NCI-H1694 treated with DMSO at 0.1 percent for 48 hours (cell line): ENCODE measurements at places on chromosomes 6 and 20.

- DNase-seq, result no peak
Observed at GRCh38 chr6:79146421-79146820, 68.4 kb upstream of the PHIP start.

- no peak for DNase-seq
Observed at GRCh38 chr6:108364470-108364869, 69.6 kb downstream of the AFG1L start.

GRCh38 chr20:51487565-51488268 lies 54.8 kb downstream of the NFATC2 start:
- no peak for DNase-seq

DNA sequence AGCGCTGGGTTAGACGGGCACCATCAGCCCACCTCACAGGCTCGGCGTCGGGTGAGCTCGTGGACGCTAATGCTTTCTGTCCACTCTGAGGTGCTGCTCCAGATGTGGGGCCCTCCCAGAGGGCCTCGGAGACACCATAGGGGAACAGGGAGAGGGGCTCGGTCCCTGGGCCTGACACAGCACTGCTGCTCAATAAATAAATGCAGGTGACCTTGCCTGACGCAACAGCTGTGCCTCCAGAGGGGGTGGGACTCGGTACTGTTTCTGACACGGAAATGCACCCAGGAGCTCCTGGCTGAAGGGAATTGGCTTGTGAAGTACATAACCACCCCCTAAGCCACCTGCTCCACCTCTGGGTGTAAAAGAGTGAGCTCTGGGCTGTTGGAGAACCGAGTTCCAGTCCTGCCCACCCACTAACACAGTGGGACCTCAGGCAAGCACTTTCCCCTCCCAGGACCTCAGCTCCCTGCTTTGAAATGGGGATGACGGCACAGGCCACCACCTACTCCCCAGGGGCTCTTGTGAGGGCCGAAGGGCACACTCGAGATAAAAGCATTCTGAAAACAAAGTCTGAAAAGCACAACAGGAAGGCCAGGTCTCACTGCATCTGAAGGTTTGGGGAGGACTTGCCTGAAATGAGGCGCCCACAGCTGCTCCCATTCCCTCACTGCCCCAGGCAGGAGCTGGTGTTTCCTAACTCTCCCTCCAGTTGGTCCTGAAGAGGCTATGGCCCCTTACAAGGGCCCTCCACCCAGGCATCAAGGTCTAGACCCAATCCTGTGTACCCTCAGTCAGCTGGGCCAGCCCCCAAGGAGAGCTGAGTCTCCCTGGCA lies 6.7 kb downstream of the KCNK15 start:
- DNase-seq, result no peak

- DNase-seq, result no peak
Observed at GRCh38 chr6:169362501-169363121, 109.0 kb upstream of the THBS2 start.

DNA sequence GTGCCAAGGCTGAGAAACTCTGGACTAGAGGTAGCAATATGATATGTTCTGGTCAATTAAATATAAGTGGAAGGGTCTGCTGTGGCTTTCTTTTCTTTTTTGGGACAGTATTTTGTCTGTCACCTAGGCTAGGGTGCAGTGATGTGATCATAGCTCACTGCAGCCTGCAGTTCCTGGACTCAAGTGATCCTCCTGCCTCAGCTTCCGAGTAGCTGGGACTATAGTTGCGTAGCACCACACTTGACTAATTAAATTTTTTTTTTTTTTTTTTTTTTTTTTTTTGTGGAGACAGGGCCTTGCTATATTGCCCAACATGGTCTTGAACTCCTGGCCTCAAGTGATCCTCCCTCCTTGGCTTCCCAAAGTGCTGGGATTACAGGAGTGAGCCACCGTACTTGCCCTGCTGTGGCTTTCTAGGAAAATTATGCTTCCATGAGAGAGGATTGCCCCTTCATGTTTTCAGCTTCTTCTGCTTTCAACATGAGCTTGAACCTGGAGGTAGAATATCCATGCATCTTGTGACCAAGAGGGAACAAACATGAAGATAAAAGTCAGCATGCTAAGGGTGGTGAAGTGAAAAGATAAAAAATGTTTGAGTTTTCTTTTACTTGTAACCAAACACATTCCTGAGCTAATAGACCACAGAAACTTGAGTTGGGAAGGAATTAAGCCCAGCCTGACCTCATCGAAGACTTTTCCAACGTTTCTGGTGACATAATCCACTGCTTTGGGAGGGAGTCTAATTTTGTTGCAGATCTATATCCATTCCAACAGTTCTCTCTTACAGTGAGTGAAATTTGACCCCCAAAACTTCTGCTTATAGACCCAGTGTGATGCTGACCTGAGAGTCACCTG lies 75.1 kb downstream of the CARMIL1 start:
- DNase-seq, result no peak

- peak; percentile 62 for DNase-seq
Observed at GRCh38 chr6:15244620-15245360, 1.1 kb upstream of the JARID2 start.

DNA sequence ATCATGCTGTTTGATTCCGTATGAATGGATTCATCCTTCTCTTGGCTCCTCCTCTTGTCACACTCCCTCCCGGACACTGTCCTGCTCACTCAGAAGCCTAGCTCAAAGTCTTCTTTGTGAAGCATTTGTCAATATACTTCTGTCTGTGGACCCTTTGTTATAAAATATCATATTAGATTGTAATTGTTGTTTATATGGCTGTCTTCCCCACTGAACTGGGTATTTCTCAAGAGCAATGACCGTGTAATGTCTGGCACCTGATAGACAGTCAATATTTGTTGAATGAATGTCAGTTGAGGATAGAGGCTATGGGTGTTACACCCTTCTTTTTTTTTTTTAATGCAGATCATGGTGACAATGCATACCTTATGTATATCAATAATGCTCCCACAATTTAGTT lies 335.3 kb downstream of the SOX4 start:
- no peak for DNase-seq

GRCh38 chr6:69265706-69266105 lies 531.1 kb downstream of the LMBRD1 start:
- DNase-seq, result no peak

- DNase-seq, result no peak
Observed at GRCh38 chr20:4901031-4901818, 100.1 kb downstream of the SLC23A2 start.

- no peak for DNase-seq
Observed at GRCh38 chr6:35610830-35611229, 77.9 kb downstream of the FKBP5 start.

DNA sequence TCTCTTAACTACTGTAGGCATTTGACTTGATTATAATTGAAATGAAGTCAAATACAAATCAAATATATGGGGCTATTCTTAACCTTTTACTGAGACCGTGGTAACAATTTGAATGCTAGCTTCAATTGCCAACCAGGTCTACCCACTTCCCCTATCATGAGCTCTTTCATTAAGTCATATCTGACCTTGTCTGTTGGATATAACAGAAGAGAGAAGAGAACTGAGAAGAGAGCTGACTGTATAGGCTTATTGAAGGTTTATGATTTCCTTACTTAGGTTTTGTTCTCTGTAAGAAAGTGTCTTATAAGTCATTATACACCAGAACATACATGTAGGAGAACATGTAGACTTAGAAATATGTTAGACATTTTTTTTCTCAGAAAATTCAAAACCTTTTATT lies 549.4 kb downstream of the COL12A1 start:
- no peak for DNase-seq

GRCh38 chr6:148103436-148103835 lies 239.2 kb upstream of the SASH1 start:
- no peak for DNase-seq

DNA sequence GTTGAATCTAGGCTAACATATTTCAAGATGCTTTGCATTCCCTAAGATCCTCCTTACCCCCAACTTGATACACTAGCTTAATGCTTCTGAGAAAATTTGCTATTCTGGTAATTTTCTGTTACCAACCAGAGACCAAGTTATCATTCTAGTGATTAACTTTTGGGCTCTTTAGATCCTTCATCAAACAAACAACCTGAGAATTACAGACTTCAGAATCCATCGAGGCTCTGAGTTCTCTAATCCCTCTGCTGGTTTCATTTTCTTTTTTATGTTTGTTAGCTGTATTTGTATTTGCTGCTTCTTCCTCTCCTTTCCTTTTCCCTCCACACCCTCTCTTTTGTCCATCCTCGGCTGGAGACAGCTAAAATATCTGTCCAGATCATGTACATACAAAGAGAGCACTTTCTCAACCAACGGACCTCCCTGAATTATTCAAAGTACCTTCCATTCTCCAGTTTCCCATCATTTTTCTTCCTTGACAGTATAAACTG lies 98.7 kb upstream of the RIPOR2 start:
- DNase-seq, result no peak

- no peak for DNase-seq
Observed at GRCh38 chr6:109241199-109241598, 141.1 kb downstream of the CD164 start.

- peak; percentile 93 for DNase-seq
Observed at GRCh38 chr6:140956571-140957369, 1176.0 kb upstream of the GJE1 start.

GRCh38 chr20:1302685-1303541 lies 26.0 kb downstream of the SDCBP2 start:
- DNase-seq, result peak; percentile 13

DNA sequence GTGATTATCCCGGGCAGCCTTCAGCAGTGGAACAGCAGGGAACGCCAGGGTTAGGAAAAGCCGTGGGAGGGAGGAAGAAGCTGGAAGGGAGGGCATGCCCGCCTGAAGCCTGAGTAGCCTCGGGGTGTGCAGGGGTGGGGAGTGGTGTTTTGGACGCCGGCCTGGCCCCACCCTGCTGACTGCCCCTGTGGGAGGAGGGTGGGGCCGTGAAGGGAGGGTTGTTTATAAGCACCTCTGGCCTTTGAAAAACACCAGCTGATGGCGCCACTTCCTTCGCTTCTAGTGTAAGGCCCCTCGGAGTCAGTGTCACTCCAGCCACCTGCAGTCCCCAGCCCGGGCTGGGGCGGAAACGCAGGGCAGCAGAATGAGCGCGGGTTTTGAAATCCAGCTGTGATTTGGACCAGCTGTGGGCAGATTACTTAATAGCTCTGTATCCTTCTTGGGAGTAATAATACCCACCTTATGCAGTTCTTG lies 52.8 kb upstream of the BMP6 start:
- no peak for DNase-seq

GRCh38 chr6:132929141-132929540 lies 114.8 kb downstream of the RPS12 start:
- DNase-seq, result no peak

DNA sequence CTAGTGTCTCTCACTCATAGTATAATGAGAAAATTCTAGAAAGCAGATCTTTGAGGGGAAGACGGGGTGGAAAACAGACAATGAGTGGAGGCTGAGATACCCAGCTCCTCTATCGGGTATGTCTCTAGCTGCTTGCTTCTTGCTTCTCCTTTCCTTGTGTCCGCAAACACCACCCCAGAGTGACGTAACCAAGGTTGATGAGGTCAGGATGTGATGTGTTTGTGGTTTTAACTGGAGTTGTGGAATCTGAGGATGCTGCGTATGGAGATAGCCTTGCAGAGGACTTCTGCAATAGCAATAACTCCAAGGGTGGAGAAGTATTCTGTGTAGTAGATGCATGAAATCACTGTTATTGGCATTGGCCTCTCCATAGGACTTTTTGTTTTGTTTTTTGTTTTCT lies 132.7 kb upstream of the IFNGR1 start:
- DNase-seq, result no peak

GRCh38 chr6:25703005-25703404 lies 51.0 kb downstream of the SCGN start:
- DNase-seq, result no peak

- DNase-seq, result no peak
Observed at GRCh38 chr6:30130179-30130679, 5.7 kb upstream of the TRIM40 start.

DNA sequence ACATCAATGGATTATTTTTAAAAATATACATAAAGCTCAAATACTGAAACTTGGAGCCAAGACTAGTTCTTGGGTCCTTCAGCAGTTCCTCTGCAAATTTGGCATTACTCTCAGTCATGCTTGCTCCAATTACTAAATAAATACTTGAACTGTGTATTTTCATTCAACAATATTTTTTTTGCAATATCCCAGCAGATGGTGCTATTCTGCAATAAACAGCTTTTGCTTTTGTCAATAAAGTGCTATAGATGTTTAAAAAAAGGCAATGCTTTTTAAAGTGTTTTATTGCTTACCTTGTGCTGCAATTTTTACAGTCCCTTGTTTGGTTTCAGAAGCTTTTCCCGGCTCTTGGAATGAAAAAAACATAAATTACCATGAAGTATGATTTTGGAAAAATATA lies 243.4 kb downstream of the TRDN start:
- DNase-seq, result peak; percentile 74

DNA sequence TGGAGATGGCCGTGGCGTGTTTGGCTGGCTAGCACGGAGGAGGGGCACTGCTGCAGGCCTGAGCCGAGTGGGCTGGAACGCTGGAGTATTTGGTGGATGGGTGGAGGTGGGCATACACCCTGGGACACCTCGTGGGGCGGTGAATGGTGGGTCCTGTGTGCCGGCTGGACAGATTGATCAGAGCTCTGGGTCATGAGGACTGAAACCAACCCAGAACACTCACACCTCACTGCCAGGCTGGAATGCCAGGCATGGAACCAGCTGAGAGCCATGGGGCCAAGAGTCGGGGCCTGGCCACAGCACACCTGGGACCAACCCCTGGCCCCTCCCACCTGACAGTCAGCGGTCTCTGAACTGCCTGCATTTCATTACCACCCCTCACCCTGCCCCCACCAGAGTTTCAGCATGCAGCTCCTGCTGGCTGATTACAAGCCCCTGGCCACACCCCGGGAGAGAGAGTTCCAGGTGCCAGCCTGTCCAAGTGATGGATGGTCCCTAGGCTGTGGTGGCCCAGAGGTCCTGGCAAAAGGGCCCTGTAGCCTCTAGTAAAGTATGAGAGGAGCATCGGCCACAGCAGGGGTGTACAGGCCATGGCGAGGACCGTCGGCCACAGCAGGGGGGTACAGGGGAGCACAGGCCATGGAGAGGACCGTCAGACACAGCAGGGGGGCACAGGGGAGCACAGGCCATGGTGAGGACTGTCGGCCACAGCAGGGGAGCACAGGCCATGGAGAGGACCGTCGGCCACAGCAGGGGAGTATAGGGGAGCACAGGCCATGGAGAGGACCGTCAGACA lies 3.3 kb downstream of the NPBWR2 start:
- no peak for DNase-seq

- DNase-seq, result no peak
Observed at GRCh38 chr6:166586424-166587156, at the start of gene RAMACL. TSS of gene RAMACL (minus strand) at chr6:166586678. CDS start at chr6:166586477, 201 bp downstream.

- DNase-seq, result no peak
Observed at GRCh38 chr6:6808343-6808742, 219.8 kb downstream of the LY86 start.

GRCh38 chr6:31287619-31288018 lies 15.7 kb upstream of the HLA-C start:
- DNase-seq, result no peak

DNA sequence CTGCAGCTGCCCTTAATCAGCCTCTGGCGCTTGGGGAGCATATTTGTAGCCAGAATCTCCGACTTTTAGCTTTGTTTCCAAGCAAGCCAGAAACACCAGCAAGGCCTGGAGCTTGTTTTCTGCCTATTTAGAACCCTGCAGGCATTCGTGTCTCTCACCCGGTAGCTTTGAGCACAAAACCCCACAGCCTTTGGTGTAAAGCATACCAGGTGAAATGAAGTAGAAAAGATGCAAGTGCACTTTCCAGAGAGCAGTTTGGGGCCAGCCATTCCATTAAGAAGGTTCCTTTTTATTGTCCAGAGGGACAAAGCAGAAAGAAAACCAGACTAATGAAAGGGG lies 736 bp downstream of the FAM217B start:
- DNase-seq, result no peak

- DNase-seq, result no peak
Observed at GRCh38 chr20:36582821-36583220, 9.4 kb downstream of the TGIF2 start.
